NB4 (cell line): ENCODE measurements at places on chromosomes 7 and 10.

GRCh38 chr10:93579089-93579488 lies 12.6 kb downstream of the FFAR4 start:
- DNase-seq: no peak

- DNase-seq: no peak
These were observed 7.3 kb downstream of the JCAD start for GRCh38 chr10:30052062-30052461.

- DNase-seq: no peak
These were observed 2.6 kb downstream of the ABCA13 start for GRCh38 chr7:48173756-48174382.

GRCh38 chr7:133376514-133376913 lies 123.6 kb downstream of the EXOC4 start:
- no peak for DNase-seq

- DNase-seq: no peak
These were observed 51.9 kb upstream of the PTN start for GRCh38 chr7:137395420-137395819.

DNA sequence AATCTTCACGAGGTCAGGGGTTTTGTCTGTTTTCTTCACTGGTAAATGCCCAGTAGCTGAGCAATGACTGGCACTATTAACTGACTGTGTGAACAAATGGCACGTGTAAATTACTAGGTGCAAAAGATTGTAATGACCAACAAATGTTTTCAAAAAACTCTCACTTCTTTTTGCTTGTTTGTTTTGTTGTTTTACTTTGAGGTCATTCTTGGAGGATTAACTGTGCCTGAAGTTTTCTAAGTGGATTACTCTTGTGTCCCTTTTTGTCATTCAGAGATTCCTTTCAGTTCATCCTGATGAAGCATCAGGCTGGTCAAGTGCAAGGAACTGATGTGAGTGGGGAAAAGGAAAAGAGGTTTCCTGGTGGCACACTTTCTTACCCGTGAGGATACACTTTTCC lies 74.4 kb upstream of the PPP1R3C start:
- DNase-seq: no peak

GRCh38 chr7:127419196-127419595 lies 26.7 kb upstream of the ZNF800 start:
- no peak for DNase-seq

DNA sequence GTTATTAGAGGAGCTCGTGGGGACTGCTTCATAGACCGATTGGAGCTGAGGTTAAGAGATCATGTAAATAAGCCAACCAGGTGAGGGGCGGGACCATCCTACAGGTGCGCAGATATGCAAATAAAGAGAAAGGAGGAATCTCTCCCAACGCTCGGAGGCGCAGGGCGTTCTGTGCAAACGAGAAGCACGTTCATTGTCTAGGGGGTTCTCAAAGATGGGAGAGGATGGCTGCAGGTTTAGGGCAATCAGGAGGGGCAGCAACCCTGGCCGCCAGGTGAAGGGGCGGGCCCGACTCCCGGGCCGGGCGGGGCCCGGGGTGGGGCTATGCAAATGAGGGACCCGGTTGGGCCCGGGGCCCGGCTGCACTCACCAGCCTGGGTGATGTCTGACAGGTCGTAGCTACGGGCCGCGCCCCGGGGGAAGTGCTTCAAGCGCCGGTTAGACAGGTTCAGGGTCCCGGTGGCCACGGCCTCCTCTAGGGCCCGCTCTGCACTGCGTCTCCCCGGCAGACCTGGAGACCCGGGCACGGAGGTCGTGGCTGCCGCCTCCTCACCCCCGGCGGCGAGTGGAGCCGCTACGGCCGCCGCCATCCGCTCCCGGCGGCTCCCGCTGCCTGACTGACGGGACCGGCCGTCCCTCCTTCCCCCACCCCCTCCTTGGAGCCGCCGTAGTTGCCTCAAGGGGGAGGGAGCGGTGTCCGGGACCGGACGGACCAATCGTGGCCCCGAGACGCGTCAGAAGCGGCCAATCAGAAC lies at the start of gene LRCH4:
Gene LRCH4, minus strand, starts transcription at position 619 of the 755 bp plus-strand sequence. Its CDS starts 29 bp downstream, at position 590.
- DNase-seq: no peak

DNA sequence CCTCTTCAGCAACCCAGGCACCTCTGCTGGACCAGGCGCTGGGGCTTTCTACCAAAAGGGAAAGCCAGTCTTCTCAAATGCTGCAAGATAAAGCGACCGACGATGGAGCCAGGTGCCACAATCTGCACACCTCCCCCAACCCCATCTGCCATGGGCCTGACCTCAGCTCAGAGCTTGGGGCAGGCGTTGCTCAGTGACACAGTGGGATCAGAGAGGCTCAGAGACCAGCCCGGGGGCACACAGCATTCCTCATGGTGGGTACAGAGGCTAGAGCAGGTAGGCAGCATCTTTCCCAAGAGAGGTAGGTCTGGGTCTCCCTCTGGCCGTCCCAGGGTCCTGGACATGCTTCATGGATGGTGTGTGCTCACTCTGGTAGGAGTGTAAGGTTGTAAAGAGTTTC lies 56.3 kb downstream of the ZMIZ1 start:
- no peak for DNase-seq

DNA sequence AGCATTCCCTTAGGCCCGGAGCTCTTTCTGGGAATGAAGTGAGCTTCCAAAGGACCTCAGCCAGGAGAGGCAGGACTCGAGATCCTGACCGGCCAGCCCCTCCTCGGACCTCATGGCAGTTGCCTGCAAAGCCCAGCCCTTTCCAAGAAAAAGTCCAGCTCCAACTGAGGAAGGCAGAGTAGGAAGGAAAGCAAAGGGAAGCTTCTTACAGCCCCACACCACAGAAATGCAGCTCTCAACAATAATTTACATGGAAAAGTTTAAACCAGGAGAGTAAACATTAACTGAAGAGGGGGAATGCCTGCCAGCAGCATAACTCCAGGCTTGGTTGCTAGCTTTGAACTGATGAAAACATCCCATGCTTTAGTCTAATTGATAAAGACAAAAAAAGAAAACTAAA lies 153.9 kb upstream of the PFKP start:
- no peak for DNase-seq
